ENCODE measurements at places on chromosomes 3 and 15.

DNA sequence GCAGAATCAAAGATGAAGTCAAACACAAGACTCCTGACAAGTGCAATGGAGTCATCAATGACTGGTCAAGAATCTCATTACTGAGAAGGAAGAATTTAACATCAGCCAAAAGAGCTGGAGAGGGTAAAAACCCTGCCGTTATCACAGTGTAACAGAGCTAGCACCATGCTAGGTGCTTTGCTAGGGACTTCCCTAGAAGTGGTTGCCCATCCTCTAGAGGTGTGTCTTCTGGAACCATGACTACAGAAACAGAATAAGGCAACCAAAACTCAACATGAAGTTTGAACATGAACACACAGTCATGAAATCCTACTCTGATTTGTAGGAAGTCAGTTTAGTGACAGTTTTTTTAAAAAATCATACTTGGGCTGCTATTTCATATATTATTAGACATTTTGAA is 9.5 kb downstream of the ACAD11 start:
- no peak for DNase-seq

DNA sequence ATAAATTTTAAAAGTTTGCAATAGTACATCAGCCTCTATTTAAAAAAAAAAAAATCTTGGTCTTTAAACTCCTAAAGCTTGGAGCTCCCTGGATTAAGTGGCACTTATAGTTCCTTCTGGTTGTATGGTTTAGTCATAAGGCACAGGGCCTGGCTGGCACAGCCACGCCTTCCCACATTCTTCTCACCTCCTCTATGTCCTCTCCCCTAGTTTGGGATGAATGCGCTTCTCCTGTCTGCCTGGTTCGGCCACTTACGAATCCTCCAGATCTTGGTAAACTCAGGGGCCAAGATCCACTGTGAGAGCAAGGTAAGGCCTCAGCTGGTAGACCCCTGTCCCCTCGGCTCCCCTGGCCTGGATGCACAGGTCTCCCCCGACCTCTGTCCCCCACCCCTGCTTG is 10.0 kb downstream of the ANKDD1A start:
- no peak for DNase-seq

- DNase-seq = no peak
Observed at GRCh38 chr3:121809249-121809648, 25.6 kb downstream of the IQCB1 start.

- no peak for DNase-seq
Observed at GRCh38 chr3:194584866-194585265, 48.4 kb downstream of the TMEM44 start.

- no peak for DNase-seq
Observed at GRCh38 chr3:79139395-79140068, 628.3 kb downstream of the ROBO1 start.

DNA sequence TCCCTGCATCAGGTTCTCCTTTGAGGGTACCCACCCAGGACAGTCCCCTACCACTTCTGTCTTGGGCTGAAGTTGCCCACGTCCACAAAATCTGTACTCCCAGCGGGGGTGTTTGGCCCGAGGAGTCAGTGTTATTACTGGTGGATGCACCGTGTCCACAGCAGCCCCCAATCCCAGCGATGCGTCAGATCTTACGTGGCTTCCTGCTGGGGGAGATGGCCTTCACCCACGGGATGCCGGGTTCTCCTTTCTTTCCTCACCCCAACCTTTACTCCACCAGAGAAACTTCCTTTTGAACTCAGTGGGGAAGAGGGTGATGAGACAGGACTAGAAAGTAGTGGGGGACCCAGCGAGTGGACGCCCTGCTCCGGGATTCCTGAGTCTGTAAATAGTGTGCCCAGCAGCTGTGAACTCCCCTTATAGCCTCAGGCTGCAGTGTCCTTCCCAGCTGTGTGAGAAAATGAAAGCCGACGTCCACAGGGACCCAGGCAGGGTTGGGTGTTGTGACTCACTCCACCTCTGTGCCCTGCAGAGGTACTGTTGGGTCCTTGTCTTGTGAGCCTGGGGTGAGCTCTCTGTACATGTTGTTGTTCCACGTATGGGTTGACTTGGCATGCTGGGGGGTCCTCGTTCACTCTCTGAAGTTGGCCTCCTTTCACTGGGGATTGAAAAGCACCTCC is 31.5 kb downstream of the CRTAP start:
- DNase-seq = no peak

- no peak for DNase-seq
Observed at GRCh38 chr3:195238586-195239118, 32.3 kb downstream of the XXYLT1 start.

DNA sequence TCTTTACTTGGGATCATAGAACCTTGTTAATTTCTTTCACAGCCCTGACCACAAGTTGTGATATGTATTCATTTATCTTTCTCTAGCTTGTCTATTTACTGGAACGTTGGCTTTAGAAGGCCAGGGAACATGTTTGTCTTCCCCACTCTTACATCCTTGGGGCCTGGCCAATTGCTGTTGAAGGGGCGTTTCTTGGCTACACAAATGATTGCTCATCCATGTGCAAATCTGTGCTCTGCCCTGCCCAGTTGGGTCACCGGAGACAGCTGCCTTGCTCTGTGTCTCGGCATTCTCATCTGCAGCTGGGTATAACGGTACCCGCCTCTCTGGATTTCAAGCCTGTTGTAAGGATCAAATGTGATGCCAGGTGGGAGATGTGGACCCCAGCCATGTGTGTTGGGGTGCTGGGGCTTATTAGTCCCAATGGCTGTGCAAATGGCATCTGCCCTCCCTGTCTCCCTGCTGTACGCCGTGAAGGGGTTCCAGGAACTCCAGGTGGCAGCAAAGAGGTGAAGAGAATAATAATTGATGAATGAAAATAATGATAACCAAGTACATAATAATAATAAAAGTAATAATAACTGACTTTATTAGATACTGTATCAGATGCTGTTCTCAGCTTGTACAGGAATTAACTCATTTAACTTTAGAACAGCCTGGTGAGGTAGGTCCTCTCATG is 24.0 kb upstream of the TLE3 start:
- no peak for DNase-seq

GRCh38 chr3:33453331-33453761 is 13.1 kb upstream of the UBP1 start:
- no peak for DNase-seq

DNA sequence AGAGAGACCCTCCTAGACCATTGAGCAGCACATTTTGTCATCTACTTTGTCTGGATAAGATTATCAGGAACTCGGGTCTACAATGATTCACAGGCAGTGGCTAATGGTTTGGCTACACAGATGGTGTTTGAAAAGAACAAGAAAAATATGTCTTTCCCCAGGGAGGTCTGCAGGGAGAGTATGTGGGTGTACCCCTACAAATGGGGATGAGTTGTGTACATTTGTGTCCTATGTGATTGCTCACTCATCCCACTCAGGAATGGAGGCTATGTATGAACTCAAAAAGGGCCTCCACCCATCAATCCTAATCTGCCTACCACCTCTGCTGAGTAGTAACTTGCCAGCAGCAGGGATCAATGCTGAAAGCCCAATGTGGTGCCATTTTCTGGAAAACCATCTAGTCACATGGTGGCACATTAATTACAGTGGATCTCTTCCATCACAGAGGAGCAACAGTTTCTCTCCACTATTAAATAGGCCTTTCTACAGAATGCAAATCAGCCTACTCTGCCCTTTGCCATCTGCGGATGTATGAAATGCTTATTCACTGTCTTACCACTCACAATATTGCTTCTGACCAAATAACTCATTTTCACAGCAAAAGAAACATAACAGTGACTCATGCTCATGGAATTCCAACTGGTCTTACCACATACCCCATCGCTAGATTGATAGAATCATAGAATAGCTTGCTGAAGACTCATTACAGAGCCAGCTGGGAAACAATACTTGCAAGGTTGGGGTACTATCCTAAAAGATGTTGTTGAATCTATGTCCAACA is 48.3 kb upstream of the TRIM42 start:
- no peak for DNase-seq

DNA sequence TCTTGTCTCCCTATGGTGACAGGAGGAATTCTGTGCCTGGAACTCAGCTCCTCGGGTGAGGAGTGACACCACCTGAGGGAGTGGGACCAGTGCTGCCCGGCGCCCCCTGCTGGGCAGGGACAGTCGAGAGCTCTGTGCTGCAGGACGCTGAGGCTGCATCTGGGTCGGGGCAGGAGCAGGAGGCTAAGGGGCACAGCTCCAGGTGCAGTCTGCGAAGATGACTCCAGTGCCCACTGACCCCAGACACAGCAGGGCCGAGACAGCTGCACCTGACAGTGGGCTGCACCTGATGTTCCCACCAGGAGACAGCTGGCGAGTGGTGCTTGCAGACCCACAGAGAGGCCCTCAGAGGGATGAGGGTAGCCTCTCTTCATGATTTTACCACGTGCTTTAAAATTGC is 152.9 kb downstream of the ATP10A start:
- peak; percentile 8 for DNase-seq

GRCh38 chr3:168613151-168613550 is 517.4 kb upstream of the GOLIM4 start:
- no peak for DNase-seq

- DNase-seq = no peak
Observed at GRCh38 chr3:127443581-127444375, 146.8 kb downstream of the TPRA1 start.

DNA sequence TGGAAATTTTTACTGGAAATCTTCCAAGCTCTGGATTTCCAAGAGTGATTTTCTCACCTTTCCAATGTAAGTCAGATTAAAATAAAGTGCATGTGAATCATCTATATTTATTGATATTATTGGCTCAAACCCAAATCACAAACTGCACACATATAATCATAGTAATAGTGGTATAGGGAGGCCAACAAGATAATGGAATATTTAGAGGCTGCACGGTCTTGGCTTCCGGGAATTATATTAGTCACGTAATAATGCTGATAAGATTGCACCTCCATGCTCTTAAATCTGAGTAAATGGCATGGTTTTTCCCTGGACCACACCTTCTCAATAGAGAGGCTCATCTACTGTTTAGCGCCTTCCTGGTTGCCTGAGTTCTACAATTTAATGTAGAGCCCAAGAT is 567.1 kb upstream of the NR2F2 start:
- no peak for DNase-seq

DNA sequence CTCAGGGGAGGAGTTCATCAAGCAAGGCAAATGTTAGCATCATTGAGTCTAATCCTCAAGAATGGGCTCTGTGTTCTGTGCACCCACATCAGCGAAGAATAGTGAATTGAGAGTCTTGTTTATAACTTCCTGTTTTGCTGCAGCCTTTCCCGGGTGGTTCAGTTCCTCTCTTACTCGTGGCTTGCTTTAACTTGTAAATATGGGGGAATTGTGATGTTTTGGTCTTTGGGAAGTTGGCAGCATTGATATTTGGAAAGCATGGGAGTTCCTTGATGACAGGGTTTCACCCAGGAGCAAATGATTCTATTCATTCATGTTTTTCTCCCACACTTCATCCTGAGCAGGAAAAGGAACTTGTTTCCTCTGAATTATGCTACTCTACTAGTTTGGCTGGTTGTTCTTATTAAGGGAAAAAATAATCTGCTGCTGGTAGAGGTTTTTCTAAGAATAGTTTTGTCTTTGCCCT is 40.4 kb downstream of the GPD1L start:
- no peak for DNase-seq

DNA sequence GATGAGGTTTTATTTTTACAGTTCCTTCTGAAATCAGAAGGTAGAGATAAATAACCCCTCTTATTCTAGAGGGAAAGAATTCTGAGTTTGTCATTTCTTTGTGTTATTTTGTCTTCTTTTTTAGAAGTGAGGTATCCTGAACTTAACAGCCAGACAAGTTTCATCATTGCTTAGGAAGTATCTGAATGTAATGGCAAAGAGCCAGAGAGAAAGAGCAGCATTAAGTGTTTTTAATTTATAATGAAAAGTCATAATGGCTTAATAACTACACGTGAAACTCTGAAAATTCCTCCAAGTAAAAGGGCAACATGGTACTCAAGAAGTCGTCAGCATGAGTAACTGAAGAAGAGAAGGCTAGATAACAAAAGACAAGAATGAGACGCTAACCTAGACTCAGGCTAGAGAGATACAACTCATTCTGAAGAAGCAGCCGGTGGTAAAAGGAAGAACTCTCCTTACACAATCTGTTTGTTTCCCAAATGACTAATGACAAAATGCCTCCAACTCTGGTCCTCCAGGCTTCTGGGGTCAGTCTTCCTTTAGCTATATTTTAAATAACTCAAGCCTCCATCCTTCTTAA is 116.2 kb upstream of the NECTIN3 start:
- no peak for DNase-seq

DNA sequence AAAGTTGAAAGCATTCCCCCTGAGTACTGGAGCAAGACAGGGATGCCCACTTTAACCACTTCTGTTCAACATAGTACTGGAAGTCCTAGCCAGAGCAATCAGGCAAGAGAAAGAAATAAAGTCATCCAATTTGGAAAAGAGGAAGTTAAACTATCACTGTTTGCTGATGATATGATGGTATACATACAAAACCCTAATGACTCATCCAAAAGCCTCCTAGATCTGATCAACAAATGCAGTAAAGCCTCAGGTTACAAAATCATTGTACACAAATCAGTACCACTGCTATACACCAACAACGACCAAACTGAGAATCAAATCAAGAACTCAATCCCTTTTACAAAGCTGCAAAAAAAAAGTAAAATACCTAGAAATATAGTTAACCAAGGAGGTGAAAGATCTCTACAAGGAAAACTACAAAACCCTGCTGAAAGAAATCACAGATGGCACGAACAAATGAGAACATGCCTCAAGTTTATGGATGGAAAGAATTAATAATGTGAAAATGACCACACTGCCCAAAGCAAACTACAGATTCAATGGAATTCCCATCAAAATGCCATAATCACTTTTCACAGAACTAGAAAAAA is 40.3 kb downstream of the RPL39L start:
- no peak for DNase-seq

DNA sequence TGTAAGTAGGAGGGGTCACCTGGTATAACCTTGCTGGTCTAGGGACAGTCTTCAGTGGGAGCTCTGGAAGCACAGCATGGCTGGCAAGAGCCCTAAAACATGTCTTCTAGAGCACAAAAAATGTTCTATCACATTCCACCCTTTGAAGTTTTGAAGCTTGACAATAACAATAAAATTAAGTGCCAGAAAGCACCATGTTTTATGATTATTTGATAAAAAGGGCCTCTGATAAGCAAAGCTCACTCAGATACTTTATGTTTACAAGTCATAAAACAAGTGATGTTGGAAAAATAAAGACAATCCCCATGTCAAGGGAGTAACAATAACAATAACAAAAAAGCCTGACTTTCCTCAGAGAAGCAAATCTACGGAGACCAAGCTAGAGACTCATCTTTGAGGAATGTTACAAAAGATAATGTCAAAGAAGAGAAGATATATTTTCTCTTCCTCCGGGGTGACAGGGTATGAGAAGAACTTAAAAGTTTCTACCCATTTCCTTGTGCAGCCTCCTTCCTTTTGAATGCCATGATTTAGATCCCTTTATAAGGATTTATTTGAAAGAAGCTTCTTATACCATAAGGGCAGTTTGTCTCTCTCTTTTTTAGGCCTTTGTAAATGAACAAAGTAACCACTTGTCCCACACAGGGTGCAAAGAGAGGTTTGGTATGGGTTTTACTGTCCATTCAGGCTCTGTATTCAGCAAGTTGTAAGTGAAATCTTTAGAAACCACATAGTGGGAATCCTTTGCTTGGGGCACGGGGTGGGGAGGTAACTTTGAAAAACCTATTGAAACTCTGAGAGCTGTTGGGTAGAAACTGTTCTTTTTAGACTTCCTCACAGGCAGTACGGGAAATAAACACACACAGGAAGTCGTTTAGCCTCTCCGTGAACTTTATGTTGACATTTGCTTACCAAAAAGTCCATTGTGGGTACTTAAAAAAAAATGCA is 109.6 kb upstream of the RBMS3 start:
- no peak for DNase-seq

GRCh38 chr3:133829310-133829707 is 23.7 kb downstream of the SRPRB start:
- no peak for DNase-seq

- DNase-seq = no peak
Observed at GRCh38 chr15:66698318-66698961, 3.6 kb upstream of the SMAD6 start.

Measured in effector memory CD8-positive, alpha-beta T cell (primary cell).